IPS DF 6.9 (cell line): ENCODE measurements at places on chromosomes 11 and 22.

DNA sequence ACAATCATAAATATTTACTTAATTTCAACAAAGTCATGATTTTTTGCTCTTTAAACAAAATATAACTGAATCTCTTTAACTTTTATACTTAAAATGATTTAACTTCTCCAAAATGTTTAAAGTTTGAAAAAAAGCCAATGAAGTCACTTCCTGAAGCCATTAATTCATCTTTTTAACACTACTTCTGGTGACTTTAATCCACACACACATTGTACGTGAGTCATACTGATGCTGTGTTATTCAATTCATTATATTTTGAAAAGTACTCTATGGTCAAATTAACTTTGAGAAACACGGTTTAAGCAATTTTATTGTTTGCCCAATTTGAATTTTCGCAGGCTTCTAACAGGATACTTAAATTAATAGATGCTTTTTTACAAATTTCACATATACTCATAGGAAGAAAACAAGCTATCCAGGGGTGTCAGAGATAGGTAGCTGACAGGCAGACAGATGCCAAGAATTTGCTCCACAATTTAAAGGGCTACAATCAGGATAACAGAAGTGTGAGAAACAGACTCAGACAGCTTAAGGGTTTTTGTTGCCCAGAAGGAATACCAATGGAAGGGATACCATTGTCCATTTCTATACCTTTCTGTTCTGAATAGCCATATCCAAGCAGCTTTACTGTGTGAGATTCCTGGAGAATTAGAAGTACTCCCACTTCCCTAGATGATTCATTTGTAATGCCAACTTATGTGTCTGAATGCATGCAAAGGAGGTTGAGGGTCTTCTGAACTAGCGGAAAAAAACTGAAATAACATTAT lies 118.4 kb downstream of the RBFOX2 start:
- no peaks in the 10 kb centered on the region for H3K36me3 ChIP-seq
- no peaks in the 10 kb centered on the region for H3K27me3 ChIP-seq
- DNase-seq, result no peak
- no peaks in the 10 kb centered on the region for H3K4me1 ChIP-seq
- no peak overlapping the region for H3K4me3 ChIP-seq

- H3K4me3 ChIP-seq, result no peak overlapping the region
- no peak for DNase-seq
- no peaks in the 10 kb centered on the region for H3K4me1 ChIP-seq
Measured at GRCh38 chr11:46951864-46952263, 15.3 kb downstream of the CSTPP1 start.

DNA sequence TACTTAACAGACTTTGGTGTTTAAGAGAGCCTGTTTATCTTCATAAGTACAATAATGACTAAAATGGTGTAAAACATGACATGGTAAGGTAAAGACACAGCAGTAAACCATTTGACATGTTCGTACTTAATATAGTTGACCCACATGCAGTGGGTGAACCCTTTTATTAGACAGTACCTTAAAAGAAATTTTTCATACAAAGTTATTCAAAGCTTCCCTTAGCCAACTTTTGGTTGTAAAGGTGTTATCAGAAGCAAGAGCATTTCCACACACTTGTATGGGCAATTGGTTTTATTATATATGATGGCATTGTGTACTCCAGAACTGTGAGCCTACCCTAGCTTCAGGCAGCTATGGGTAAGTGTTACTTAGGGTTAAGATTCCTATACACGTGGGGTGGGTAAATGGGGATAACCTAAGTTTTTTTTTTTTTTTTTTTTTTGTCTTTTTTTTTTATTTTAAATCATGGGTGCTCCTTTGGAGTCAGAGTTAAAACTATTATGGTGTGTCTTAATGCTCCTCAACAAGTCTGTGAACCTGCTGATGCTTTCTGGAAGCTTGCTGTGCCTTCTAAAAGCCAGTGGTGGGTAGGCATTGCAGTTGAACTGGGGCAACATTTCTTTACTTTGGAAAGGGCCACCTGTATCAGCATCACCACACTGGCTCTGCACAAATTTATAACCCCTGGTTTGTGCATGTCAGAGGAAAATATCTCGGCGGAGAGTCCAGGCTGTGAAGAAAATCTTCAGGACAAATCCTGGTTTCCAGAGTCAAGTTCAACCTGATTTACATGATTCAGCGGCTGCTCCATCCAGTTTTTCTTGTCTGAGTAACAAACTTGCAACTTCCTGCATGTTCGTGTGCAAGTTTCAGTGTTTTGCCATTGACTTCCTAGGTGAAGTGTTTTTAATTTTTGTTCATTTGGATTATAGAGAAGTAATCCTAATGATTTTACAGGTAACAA lies 3.3 kb downstream of the PCF11 start:
- H3K4me1 ChIP-seq, result peaks cover 2% of the 10 kb centered on the region; the same call in 1 of the 2 replicates
- no peak for DNase-seq
- no peaks in the 10 kb centered on the region for H3K27me3 ChIP-seq

- no peaks in the 10 kb centered on the region for H3K36me3 ChIP-seq
- DNase-seq, result no peak
- no peaks in the 10 kb centered on the region for H3K27me3 ChIP-seq
- no peaks in the 10 kb centered on the region for H3K4me1 ChIP-seq
- H3K4me3 ChIP-seq, result no peak overlapping the region
Measured at GRCh38 chr22:32044477-32044876, 1.4 kb downstream of the SLC5A1 start.

- H3K4me3 ChIP-seq, result no peak overlapping the region
- no peaks in the 10 kb centered on the region for H3K36me3 ChIP-seq
- no peak overlapping the region for H3K27ac ChIP-seq
- peak; percentile 31 for DNase-seq
Measured at GRCh38 chr11:120771551-120772060, 252.3 kb upstream of the TBCEL start.

DNA sequence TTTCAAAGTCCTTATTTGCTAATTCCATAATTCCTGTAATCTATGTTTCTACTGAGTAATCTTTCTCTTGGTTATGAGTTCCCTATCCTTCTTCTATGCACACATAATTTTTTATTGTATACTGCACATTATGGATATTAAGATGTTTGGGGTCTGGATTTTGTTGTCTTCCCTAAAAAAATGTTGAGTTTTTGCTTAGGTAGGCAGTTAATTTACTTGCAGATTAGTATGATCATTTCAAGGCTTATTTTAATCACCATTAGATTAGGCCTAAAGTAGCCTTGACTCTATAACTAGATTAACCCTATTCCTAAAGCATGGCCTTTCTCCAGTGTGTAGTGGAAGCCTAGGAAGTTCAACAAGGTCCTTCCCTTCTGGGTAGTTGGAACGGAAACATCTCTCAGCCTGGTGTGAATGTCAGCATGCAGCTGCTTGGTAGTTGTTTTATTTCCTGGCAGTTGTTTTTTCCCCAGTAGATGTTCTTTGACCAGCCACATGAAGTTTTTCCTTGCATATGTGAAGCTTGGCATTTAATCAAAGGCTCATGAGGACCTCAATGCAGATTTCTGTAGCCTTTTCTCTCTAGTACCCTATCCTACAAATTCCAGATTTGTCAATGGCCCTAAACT lies 419.3 kb upstream of the NARS2 start:
- H3K36me3 ChIP-seq, result no peaks in the 10 kb centered on the region
- H3K27ac ChIP-seq, result no peak overlapping the region
- H3K4me3 ChIP-seq, result no peak overlapping the region
- H3K27me3 ChIP-seq, result no peaks in the 10 kb centered on the region

- H3K36me3 ChIP-seq, result no peaks in the 10 kb centered on the region
- no peak overlapping the region for H3K4me3 ChIP-seq
- H3K27me3 ChIP-seq, result no peaks in the 10 kb centered on the region
- no peak for DNase-seq
Measured at GRCh38 chr11:19437760-19438159, 197.0 kb upstream of the E2F8 start.

DNA sequence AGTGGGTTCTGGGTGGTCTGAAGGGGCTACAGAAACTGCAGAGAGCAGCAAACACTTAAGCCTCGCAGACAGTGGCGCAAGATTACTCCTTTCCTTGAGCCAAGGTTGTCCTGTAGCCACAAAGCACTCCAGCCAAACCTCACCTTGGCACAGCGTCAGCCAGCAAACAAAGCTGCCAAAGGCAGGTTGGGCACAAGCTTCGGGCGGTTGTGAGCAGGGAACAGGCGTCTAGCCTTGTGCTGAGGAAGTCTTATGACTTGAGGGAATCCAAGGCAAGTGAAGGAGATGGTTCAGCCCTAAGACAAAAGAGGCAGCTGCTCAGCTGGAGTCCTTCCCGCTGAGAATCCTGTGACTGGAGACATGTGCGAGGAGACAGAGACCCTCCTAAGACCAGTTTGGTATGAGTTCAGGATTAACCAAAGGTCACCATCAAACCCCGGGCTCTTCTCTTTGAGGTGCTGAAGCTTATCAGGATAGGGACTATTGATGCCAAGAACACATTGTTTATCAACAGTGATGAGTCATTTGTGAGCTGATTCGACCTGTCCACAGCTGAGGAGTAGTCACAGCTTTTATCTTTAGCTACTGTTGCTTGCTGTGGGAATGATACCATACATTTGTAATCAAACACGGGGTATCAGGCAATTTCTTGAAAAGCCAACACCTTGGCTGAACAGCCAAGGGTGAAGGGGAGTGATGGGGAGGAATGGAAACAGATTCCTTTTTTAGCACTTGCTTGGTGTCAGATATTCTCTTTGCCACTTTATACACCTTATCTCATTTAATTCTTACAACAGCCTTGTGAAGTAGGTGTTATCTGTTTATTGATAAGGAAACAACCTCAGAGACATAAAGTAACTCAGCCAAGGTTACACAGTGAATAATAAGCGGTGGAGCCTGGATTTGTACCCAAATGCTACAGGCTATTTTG lies 4.6 kb downstream of the ADM start:
- peaks cover 3% of the 10 kb centered on the region; the same call in 1 of the 2 replicates for H3K36me3 ChIP-seq
- DNase-seq, result no peak
- H3K27me3 ChIP-seq, result no peaks in the 10 kb centered on the region
- peaks cover 6% of the 10 kb centered on the region; the same call in 1 of the 2 replicates for H3K4me1 ChIP-seq

DNA sequence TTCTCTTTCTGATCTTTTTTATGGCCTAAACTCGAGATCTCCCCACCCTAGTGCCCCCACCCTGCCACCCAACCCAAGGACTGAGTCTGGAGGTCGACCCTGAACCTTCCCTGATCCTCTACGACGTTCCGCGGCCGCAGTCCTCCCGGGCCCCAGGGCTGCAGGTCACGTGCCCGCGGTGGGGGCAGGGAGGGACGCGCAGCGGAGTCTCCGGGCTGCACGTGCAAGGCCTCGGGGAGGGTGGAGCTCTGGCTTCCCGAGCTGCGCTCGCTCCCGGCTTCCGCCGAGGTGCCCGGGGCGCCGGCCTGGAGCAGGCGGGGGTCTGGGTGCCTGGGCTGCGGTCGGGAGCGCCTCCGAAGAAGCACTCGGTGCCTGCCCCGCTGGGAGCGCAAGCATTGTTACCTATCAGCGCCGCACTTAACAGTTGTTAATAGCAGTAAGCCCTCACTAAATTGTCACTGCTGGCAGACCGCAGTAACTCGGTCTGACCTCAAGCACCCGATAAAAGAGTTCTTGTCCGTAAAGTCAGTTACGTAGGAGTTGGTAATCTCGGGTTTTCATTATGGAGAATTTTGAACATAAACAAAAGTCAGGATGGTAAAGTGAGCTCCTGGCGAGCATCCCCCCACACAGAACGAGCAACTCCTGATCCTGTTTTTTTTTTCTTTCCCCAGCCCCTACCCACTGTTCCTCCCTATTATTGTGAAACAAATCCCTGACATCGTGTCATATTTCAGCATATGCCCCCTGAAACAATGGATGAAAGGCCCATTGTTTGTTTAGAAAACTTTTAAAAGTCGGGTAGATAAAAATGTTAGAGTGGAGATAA lies 69.7 kb upstream of the EP300 start:
- no peak overlapping the region for H3K27ac ChIP-seq
- peak; percentile 82 for DNase-seq
- H3K27me3 ChIP-seq, result no peaks in the 10 kb centered on the region
- H3K4me1 ChIP-seq, result 0 out of 2 replicates have a peak, but pooled peaks cover 1% of the 10 kb centered on the region
- no peaks in the 10 kb centered on the region for H3K36me3 ChIP-seq

DNA sequence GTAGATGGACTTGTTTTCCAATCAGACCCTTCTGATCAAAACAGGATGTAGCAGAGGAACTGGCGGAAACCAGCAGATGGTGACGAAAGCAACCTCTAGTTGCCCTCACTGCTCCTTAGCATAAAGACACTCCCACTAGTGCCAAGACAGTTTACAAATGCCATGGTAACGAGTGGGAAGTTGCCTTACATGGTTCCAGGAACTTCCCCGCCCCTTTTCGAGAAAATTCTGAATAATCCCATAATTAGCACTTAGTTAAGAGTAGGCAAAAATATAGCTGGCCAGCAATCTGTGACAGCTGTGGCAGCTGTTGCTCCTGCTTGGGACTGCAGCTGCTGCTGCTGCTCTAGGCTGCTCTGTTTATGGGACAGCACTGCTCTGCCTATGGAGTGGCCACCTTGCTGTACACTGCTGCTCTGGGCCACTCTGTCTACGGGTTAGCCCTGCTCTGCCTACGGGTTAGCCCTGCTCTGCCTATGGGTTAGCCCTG lies 33.4 kb upstream of the SORL1 start:
- no peak overlapping the region for H3K27ac ChIP-seq
- no peak overlapping the region for H3K4me3 ChIP-seq
- H3K27me3 ChIP-seq, result no peaks in the 10 kb centered on the region
- H3K4me1 ChIP-seq, result no peaks in the 10 kb centered on the region
- no peaks in the 10 kb centered on the region for H3K36me3 ChIP-seq

DNA sequence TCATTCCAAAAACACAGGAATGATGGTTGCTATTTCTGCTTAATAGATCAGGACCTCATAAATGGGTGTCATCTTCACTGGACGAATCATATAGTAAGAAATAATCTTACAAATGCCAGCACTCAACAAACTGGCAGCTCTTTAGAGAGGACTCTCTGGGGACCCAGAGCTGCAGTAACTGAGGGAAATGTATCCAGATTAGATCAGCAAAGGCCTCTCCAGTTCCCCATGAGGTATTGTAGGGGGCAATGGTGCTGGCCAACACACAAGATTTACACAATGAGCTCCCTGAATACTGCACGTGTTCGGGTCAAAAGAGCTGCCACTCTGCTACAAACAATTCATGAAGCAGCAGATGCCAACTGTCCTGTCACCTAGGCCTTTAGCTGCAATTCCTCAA lies 110.2 kb downstream of the RBFOX2 start:
- DNase-seq, result no peak
- no peaks in the 10 kb centered on the region for H3K27me3 ChIP-seq
- peaks cover 2% of the 10 kb centered on the region; the same call in 1 of the 2 replicates for H3K4me1 ChIP-seq
- H3K36me3 ChIP-seq, result no peaks in the 10 kb centered on the region
- H3K4me3 ChIP-seq, result no peak overlapping the region
- no peak overlapping the region for H3K27ac ChIP-seq

GRCh38 chr11:79381036-79381435 lies 59.8 kb downstream of the TENM4 start:
- no peak overlapping the region for H3K4me3 ChIP-seq
- no peak overlapping the region for H3K27ac ChIP-seq
- DNase-seq, result no peak
- H3K36me3 ChIP-seq, result no peaks in the 10 kb centered on the region
- H3K27me3 ChIP-seq, result no peaks in the 10 kb centered on the region

DNA sequence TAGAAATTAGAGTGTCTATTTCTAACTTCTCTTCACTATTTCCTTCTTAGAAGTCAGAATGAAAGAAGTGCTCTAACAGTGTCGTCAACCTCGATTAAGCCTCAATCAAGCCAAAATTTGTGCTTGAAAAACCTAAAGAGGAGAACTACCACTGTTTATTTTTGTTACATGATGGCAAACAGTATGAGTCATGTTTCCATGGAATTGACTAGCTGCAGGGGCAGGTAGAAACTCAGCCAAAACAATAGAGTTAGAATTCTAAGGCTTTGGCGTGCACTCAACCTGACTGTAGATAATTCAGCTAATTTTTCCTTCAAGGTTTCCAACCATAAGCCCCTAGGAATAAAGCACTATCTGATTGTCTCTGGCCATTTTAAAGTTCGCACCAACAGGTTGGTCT lies 415.9 kb downstream of the ETS1 start:
- no peak overlapping the region for H3K27ac ChIP-seq
- no peaks in the 10 kb centered on the region for H3K36me3 ChIP-seq
- no peak overlapping the region for H3K4me3 ChIP-seq
- no peaks in the 10 kb centered on the region; the same call in 1 of the 2 replicates for H3K4me1 ChIP-seq
- DNase-seq, result no peak
